NCI-H1105 treated with DMSO at 0.1 percent for 48 hours (cell line): ENCODE measurements at places on chromosomes 16 and 17.

DNA sequence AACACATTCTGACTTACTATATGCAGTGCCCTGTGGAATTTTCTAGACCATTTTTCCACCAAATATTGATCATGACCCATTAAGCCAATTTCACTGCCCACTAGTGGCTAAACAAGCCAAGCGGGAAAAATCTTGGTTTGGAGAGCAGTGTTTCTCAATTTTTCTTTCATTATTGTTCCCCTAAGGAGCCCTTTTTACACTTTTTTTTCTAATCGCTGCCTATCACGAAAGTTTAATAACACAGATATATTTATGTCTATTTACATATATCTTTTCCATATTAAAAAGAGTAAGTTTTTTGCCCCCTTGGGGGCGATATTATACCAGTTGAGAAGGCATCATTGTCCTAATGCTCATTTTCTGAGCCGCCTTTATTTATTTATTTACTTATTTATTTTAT lies 10.8 kb upstream of the TLCD3B start:
- DNase-seq = peak; percentile 14

DNA sequence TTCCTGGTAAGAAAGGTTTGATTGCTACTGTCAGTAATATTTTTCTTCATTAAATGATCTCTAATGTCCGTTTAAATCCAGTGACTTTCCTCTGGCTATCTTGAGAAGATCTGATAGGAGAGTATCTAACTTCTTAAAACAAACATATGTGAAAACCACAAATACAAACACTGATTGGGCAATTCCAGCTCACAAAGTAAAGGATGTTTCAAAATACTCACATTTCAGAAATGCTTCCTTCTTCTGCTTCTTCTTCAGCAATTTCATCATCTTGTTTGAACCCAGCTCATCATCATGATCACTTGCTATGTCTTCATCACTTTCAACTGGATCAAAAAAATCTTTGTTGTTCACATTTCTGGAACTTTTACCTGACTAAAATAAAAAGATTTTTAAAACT lies 64.3 kb upstream of the RBL2 start:
- DNase-seq = no peak

DNA sequence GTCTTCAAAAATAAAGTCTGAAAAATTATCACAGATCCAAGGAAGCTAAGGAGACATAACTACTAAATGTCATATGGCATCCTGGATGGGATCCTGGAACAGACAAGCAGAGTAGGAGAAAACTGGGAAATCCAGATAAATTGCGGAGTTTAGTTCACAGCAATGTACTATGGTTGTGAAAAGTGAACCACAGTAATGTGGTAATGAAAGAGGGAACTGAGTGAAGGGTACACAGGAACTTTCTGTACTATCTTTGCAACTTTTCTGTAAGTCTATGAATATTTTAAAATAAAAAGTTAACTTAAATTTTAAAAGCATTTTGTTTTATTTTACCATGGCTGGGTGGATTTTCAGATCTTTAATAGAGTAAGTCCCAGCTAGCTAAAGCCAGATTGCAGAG lies 16.3 kb downstream of the SLFN12L start:
- no peak for DNase-seq

- peak; percentile 17 for DNase-seq
Measured at GRCh38 chr16:1863681-1864460, 8.1 kb downstream of the MEIOB start.

- no peak for DNase-seq
Measured at GRCh38 chr17:41116297-41116696, 1.9 kb downstream of the KRTAP4-11 start.

DNA sequence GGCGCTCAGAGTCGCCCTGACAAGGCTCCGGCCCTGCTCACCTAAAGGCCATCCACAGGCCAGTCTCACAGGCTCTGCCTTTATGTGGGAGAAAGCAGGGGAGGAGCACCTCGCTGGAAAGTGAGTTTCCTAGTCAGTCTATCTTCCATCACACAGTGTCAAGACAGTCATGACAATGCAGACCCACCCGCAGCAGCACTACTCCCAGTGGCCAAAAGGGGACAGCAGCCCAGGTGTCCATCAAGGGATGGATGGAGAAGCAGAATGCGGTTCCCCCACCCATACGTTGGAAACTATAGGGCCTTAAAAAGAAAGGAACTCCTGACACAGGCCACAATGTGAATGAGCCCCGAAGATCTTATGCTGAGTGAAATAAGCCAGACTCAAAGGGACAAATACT lies 226.8 kb downstream of the ENGASE start:
- DNase-seq = no peak

DNA sequence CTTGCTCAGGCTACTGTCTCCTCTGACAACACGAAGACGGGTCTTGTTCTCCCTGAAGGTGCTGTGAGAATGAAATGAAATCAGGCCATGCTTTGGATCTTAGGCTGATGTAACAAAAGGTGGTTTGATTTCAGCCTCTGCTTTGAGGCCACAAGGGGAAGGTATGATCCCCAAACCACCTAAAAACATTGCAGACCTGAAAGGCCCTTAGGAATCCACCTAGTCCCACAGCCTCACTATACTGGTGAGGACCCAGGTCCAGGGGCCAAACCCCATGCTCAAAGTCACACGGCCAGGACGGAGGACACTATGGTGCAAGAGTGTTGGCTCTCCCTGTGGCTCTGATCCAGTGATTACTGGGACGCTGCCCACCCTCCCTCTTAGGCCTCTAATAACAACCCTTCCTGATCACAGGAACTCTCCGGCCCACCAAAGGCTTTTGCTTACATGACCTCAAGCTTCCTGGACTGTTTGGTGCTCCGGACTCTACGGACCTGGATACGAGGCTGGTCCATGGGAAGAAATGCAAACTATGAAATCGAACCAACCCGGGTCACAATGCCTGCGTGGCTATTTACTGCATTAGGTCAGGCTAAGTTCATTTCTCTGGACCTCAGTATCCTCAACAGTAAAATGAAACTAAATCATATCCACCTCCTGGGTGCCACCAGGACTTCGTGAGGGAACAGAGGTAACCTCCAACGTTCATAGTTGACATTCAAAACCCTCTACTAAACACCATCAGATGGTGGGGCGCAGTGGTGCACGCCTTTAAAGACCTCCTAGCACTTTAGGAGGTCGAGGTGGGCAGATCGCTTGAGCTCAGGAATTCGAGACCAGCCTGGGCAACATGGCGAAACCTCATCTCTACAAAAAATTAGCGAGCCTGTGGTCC lies 1.5 kb downstream of the TRIM25 start:
- no peak for DNase-seq

GRCh38 chr17:29761040-29761761 lies 138.5 kb upstream of the CORO6 start:
- peak; percentile 25 for DNase-seq

DNA sequence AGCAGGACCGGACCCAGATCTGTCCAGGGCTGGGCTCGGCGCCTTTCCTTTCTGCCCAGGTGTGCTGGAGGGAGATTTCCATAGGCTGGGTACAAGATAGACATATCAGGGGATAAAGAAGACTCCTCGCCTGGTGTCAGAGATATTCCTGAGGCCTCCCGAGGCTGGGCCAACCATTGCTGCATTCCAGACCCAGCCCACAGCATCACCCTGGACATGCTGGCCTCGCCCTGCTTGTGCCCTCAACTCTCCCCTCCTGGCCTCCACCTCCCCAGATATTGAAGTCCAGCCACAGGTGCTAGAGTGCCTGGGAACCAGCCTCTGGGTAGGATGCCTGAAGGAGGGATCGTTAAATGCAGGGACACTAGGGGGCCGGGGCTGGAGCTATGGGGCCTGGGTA lies 2.1 kb downstream of the CD300LG start:
- no peak for DNase-seq

- DNase-seq = no peak
Measured at GRCh38 chr16:21994856-21995465, 6.0 kb downstream of the PDZD9 start.

- no peak for DNase-seq
Measured at GRCh38 chr16:64659866-64660265, 462.0 kb downstream of the CDH11 start.

DNA sequence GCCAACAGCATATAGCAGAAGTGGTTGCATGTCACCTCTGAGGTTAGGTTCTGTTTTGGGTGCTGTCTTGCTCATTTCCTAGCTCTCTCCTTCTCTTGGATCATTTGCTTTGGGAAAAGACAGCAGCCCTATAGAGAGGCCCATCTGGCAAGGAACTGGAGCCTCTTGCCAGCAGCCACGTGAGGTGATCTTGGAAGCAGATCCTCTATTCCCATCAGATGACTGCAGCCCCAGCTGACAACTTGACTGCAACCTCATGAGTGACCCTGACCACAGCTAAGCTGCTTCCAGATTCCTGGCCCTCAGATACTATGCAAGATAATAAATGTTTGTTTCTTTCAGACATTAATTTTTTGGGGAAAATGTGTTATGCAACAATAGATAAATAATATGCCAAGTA lies 213.3 kb upstream of the HS3ST4 start:
- no peak for DNase-seq

DNA sequence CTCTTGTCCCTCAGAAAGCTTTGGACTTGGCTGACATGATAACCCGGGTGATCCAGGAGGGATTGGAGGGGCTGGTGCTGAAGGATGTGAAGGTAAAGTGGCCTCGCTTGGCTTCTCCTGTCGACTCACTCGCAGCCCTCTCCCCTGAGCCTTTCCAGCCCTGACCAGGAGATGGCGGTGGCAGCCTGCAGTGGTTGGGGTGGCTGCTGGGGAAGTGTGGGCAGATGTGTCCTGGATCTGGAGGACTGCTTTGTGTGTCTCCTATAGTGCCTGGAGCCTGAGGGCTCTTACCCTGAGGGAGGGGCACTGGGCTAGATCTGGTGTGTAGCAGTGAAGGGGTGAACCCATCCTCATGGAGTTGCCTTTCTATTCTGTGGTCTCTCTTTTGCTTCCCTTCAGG lies 17.9 kb downstream of the LIG3 start:
- DNase-seq = no peak

- DNase-seq = no peak
Measured at GRCh38 chr16:30120340-30121105, 2.5 kb downstream of the MAPK3 start.

- DNase-seq = peak; percentile 77
Measured at GRCh38 chr16:18983565-18984434, at the start of gene TMC7. TSS of gene TMC7 (plus strand) at chr16:18983934. CDS start at chr16:18984064, 130 bp downstream.

DNA sequence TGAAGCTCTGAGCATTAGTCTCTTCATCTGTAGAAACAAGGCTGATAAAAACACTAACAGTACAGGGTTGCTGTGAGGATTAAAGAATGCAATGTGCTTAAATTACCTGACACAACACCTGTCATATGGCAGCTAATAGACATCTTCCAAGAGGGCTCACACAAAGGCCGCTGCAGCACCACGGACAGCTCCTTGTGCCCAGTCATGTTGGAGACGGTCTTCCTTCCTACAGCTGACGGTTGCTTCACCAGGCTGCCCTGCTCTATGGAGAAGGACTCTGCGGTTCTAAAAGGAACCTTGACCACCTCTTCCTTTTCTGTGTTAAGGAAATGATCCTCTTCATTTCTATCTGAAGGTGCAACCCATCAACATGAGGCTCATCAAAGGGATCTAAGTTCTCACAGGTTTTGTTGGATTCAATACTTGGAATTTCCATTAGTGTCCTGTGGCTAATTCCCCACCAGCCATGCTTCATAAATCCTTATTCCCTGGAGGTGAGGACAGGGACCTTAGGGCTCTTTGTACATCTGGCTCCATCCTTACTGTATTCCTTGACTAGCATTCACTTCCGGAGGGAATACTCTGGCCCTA lies 138.9 kb upstream of the CES5A start:
- DNase-seq = no peak

DNA sequence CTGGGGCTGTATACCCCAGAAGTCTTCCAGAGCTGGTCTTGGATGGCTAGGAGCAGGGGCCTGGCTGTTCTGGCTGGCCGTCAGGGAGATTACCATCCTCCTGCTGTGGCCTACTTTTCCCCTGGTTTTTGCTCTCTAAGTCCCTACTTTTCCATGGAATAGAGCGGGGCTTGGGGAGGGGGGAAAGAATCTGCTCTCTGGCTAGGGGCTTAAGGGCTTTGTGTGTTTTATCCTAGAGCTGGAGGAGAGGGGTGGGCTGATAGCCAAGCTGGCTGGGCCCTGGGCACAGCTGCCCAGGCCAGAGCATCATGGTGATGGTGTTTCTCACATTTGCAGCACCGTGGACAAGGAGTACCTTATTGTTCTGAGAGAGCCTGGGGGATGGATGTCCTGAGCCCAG lies 3.6 kb downstream of the NRN1L start:
- no peak for DNase-seq

DNA sequence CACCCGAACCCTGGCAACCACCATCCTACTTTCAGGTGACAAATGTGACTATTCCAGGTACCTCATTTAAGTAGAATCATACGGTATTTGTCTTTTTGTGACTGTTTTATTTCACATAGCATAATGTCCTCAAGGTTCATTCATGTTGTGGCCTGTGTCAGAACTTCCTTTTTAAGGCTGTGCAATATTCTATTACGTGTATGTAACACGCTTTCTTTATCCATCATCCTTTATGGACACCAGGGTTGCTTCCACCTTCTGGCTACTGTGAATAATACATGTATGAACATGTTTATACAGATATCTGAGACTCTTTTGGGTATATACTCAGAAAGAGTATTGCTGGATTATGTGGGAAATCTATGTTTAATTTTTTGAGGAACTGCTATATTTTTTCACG lies 28.7 kb upstream of the RSL1D1 start:
- no peak for DNase-seq

- no peak for DNase-seq
Measured at GRCh38 chr16:89448656-89449055, 41.7 kb downstream of the ANKRD11 start.

- DNase-seq = no peak
Measured at GRCh38 chr16:85631802-85632393, 18.8 kb downstream of the GSE1 start.

DNA sequence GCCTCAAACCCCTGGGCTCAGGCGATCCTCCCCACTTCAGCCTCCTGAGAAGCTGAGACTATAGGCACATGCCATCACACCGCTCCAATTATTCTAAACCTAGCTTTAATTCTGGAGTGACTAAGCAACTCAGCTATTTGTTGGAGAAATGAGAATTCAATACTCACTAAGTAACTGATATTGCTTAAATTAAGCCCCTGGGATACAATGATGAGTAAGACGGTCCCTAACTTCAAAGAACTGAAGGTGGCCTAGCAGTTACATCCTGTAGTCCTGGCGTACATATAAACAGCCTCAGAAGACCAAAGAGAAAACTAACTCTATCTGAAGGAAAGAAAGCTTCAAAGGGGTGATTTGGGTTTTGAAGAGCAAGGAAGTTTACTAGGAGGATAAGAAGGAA lies 25.0 kb downstream of the XPO6 start:
- DNase-seq = no peak

DNA sequence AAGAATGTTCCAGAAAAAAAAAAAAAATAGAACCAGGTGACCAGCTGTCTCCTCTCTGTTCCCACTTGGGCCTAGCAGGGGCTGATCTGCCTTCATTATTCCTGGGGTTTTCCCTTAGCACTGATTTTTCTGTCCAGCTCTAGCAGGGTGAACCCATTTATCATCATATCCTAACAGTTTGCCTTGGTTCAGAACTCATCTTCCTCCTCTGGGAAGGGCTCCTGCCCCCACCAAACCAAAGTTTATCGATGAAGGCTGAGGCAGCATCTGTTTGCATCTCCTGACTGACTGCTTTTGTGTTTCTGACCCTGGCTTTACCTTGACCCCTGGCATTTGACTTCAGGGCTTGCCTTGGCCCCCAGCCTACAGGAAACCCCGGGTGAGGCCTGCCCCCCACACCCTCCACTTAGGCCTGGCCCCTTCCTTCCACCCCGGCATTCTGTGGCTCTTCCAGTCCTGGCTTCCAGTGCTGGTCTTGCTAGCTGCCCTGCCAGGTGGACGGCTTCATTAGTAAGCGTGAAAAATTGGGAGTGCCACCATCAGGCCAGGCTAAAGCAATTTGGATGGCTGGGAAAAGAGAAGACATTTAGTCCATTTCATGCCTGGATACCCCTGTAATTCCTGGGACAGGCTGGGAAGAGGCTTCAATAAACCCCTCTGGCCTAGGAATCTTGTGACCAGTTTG lies 164.9 kb downstream of the CCDC182 start:
- no peak for DNase-seq
